Astrocyte (in vitro differentiated cells and primary cell): ENCODE measurements at places on chromosomes 2 and 18. TPM values are rescaled to one million over a fixed set of nuclear protein-coding genes. Genes with fewer than 3 reads are reported as not detected.

DNA sequence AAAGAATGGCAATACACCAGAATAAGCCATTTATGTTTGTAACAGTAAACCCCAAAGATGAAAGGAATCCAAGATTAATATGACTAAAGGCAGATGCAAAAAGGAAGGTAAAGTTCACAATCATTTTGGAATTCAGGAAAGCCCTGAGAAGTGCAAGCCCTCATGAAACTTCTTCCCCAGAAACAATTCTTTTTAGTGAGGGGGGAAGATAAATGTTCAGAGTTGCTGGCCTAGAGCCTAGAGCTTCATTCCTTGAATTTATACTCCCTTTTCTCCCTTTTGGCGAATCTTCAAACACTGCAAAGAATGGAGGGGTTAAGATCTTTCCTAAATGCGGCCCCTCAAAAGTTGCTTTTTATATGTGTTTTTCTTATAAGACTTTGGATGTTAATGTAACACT is 368.8 kb downstream of the MEIS1 start:
- DNase-seq: peak; percentile 90

DNA sequence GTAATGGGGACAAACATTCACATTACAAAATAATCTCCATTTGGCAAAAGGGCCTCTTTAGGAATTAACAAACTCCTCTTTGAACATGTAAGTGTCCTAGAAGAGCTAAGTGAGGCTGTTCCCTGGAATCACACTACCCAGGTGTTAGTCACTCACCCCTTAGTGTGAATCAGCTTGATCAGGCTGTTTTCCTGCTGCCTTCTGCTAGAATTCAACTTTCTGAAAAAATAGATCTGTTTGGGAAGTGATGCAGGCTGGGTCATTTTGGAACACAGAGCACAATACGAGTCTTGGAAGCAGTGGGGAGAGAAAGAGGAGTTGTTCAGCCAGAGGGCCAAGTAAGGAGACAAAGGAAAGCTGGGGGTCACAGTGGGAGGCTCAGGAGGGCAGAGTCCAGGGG is 40.0 kb downstream of the TTC32 start:
- peak; percentile 13 for DNase-seq

CIB4 gene
- not detected in 2 replicates for total RNA-seq

DNA sequence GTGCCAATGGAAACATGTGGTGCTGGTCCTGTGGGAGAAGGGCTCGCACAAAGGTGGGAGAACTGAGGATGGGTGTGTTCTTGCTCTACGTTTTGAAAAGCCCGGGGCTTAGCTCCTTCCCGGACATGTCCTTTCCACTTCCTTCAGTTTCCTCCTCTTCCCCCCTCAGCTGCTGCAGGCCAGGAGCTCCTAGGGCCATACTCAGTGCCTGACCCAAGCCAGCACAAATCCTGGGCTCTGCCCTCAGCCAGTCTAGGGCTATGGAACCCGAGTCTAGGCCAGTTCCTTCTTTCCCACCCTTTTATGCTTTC is 1.4 kb upstream of the SIX2 start:
- DNase-seq: no peak

- DNase-seq: no peak
Observed at GRCh38 chr2:119149611-119150010, 8.9 kb downstream of the C1QL2 start.

CCDC68 gene
- 2.2 and 2.4 TPM in 2 replicates for total RNA-seq

GRCh38 chr2:86783615-86784339 is 6.9 kb downstream of the CD8A start:
- no peak for DNase-seq

GRCh38 chr2:62800618-62801017 is 95.1 kb downstream of the EHBP1 start:
- DNase-seq: no peak

- peak; percentile 94 for DNase-seq
Observed at GRCh38 chr2:66481100-66481549, 46.2 kb downstream of the MEIS1 start.

DNA sequence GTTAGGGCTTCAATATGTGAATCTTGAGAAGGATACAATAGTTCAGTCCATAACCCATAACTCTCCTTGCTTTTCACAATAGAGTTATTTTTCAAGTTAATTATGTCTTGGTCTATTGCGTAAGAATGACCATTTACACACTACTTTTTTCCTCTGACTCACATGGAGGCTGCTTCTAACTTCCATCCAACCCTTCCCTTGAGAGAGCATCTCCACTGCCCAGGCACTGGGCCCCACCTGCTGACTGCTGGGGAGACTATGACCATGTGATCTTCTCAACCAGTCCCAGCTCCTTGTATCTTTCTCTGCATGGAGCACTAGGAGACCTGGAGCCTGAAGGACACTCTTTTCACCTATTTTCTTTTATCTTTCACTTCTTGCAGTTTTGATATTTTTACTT is 251.5 kb downstream of the GPD2 start:
- no peak for DNase-seq

PSMA8 gene
- not detected in 2 replicates for total RNA-seq

DNA sequence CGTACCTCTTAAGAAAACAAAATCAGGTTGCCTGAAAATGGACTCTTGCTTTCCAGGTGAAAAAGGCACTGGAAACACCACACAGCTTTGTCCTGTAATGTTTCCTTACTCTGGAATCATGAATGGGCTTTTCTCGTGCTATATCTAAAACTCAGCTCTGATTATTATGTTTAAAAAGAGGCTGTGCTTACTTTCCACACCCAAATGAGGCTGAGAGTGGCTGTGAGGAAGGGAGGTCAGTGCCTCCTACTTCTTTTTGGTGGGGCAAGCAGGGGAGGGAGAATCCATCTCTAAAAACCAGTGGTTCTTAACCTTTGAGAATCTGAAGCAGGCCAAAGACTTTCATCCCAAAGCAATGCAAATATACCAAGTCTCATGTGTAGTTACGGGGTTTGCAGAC is 148.6 kb downstream of the FAM210A start:
- DNase-seq: no peak

DNA sequence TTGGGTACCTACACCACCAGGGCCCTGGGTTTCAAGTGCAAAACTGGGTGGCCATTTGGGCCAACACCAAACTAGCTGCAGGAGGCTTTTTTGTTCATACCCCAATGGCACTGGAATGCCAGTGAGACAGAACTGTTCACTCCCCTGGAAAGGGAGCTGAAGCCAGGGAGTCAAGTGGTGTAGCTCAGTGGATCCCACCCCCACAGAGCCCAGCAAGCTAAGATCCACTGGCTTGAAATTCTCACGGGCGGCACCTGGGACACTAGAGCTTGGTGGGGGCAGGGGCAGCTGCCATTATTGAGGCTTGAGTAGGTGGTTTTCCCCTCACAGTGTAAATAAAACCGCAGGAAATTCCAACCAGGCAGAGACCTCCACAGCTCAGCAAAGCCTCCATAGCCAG is 46.0 kb upstream of the FAM110C start:
- DNase-seq: no peak

- no peak for DNase-seq
Observed at GRCh38 chr2:27724191-27724590, 47.3 kb upstream of the MRPL33 start.

GRCh38 chr18:26575865-26576217 is 27.5 kb upstream of the KCTD1 start:
- DNase-seq: no peak

NDC80 gene
- 1.9 and 3.5 TPM in 2 replicates for total RNA-seq

- no peak for DNase-seq
Observed at GRCh38 chr2:172674034-172674967, 61.3 kb upstream of the RAPGEF4 start.

- DNase-seq: no peak
Observed at GRCh38 chr2:161474920-161475319, 58.8 kb downstream of the TBR1 start.

QPCT gene
- 23.1 and 25.2 TPM in 2 replicates for total RNA-seq

- peak; percentile 62 for DNase-seq
Observed at GRCh38 chr18:26549263-26550094, 1.1 kb upstream of the KCTD1 start.

- DNase-seq: no peak
Observed at GRCh38 chr2:6647046-6647445, 218.7 kb downstream of the CMPK2 start.

ZCCHC2 gene
- total RNA-seq: 14.8 and 16.3 TPM in 2 replicates

DNA sequence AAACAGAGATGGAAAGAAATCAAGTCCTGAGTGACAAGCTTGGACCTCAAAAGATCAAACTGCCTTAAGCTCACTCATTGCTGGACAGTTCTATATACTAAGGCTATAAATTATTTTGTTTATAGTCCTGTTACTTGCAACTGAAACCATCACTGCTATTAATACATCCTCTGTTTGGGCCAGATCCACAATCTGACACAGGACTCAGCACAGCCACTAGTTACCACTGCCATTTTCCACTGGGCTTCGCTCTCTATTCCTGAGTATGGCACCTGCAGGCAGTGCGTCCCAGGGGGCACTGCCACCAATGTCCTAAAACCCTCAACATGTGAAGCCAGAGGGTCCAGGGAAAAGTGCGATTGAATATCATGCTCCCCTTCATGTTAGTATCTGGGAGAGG is 52.3 kb downstream of the CYP26B1 start:
- DNase-seq: no peak

GRCh38 chr2:171579481-171579880 is 57.2 kb downstream of the CYBRD1 start:
- DNase-seq: no peak

G6PC2 gene
- not detected in 2 replicates for total RNA-seq

ICA1L gene
- total RNA-seq: 2.7 and 4.9 TPM in 2 replicates

- no peak for DNase-seq
Observed at GRCh38 chr2:224798180-224798579, 82.0 kb upstream of the CCDC195 start.

DNA sequence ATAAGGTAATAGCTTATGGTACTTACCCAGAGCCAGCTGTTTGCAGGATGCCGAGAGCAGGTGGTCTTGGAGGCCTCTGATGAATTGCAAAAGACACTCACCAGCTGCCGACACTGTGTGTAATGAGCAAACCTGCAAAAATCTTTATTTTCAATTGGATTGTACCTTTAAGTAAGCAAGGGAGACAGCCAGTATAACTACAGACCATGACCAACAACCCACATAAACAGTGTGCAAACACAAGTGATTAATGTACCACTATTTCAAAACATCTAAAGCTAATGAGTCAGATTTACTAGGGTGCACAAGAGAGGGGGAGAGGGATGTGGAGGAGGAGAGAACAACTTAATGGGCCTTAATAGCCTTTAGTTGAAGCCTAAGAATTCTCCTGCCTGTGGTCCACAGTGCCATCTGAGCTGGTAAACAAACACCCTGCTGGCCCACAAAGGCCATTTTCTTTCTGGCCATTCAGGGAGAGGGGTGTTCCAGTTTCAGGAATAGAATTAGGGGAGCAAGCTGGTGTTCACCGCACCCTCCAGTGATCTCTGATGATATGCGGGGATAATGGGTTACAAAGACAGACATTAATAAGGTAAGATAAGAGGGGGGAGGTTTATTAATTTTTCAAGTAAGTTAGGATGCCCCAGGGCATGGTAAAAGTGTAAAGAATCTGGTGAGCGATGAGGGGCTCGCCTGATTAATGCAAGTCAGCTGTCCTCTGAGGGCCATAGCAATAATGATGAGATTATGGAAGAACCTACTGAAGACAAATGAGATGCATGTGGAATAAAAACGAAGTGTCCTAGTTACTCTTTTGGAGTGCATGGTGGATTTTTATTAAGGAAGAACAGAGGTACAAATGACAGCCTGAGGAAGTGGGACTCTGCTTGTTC is 196.4 kb downstream of the HRH4 start:
- DNase-seq: peak; percentile 60

CYP1B1 gene
- 12.9 and 20.8 TPM in 2 replicates for total RNA-seq

DNA sequence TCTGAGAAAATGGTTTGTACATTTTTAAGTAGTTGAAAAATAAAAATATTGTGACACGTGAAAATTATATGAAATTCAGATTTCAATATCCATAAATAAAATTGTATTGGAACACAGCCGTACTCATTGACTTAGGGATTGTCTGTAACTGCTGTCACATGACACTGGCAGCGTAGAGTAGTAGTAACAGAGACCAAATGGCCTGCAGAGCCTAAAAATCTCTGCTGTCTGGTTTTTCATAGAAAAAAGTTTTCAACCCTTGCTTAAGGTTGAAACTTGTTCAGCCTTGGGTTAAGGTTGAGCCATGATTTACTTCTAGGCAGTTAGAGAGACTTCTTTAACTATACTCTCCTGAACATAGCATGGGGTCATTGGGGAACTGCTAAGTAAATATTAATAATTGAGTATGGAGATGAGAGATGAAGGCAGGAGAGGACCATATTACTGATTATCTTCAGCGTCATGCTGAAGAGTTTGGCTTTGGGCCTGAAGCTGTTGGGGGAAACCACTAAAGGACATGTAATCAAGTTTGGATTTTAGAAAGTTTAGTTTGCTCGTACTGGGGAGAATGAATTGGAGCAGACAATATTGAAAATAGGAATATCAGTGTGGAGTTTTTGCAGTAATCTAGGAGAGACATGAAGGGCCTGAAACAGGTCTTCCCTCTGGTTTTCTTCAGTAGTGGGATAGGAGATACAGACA is 16.2 kb downstream of the EML4 start:
- DNase-seq: no peak

GRCh38 chr2:100554798-100555407 is 7.9 kb upstream of the PDCL3 start:
- no peak for DNase-seq

GRCh38 chr2:238915596-238915995 is 67.7 kb downstream of the TWIST2 start:
- no peak for DNase-seq

CXCR4 gene
- total RNA-seq: 2.8 and 4.1 TPM in 2 replicates

CD226 gene
- 0.07 and 0.12 TPM in 2 replicates for total RNA-seq
